KG1 (cell line): ENCODE measurements at places on chromosomes 1 and 21.

- DNase-seq: no peak
Measured at GRCh38 chr1:246178717-246179311, 328.3 kb downstream of the SMYD3 start.

DNA sequence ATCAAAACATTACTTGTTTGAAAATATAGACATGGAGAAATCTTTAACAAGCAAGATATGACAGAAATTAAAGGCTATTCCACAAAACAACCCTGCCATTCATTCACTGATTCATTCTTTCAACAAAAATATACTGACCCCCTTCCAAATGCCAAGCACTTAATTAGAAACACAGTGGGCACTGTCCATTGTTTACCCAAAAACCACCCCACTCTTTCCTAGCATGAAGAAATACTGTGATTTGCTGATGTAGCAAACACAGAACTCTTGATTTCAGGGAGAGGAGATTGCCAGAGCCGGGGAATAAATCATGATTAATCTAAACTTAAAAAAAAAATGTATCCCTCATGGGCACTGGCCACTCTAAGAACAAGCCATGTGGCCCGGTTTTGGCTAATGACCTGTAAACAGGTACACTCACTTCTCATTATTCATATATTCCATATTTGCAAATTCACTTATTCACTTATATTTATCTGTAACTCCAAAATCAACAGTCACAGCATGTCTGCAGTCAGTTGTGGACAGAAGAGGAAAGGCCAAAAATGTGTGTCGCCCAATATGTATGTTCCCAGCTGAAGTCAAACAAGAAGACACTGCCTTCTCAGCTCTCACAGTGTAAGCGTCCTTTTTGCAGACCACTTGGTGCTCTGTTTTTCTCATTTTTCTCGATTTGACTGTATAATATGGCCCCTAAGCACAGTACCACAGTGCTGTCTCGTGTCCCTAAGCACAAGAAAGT is 133.1 kb downstream of the SMYD3 start:
- no peak for DNase-seq

GRCh38 chr1:44464361-44464760 is 59.3 kb downstream of the RNF220 start:
- DNase-seq: no peak

GRCh38 chr1:26164036-26164860 is 4.5 kb downstream of the C1orf232 start:
- DNase-seq: no peak

- no peak for DNase-seq
Measured at GRCh38 chr1:155158991-155159390, 14.1 kb downstream of the KRTCAP2 start.

GRCh38 chr1:63671514-63671913 is 78.3 kb downstream of the PGM1 start:
- no peak for DNase-seq

DNA sequence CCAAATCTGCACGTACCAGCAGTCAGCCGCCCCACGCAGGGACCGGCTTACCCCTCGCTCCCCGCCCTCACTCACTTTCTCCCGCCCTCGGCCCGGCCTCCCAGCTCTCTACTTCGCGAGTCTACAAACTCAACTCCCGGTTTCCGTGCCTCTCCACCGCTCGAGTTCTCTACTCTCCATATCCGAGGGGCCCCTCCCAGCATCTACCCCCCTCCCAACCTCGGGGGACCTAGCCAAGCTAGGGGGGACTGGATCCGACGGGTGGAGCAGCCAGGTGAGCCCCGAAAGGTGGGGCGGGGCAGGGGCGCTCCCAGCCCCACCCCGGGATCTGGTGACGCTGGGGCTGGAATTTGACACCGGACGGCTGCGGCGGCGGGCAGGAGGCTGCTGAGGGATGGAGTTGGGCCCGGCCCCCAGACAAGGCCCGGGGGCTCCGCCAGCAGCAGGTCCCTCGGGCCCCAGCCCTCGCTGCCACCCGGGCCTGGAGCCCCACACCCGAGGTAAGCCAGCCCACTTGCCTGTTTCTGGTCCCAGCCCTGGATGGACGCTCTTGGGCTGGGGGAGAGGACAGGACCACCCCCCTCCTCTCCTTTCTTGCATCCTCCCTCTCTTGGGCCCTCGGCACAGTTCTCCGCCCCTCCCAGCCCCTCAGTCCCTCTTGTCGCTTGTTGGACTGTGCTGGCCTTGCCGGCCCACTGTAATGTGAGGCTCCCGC is at the start of gene ARTN:
Gene ARTN (plus strand): TSS at position 416 of the 715 bp plus-strand sequence. CDS start 1,856 bp downstream, outside the sequence.
- DNase-seq: no peak
